ENCODE measurements at places on chromosomes 16 and 17.

- no peak for DNase-seq
Measured at GRCh38 chr16:8928467-8928957, 35.2 kb downstream of the USP7 start.

- no peak for DNase-seq
Measured at GRCh38 chr17:83116783-83117555, 37.6 kb downstream of the METRNL start.

DNA sequence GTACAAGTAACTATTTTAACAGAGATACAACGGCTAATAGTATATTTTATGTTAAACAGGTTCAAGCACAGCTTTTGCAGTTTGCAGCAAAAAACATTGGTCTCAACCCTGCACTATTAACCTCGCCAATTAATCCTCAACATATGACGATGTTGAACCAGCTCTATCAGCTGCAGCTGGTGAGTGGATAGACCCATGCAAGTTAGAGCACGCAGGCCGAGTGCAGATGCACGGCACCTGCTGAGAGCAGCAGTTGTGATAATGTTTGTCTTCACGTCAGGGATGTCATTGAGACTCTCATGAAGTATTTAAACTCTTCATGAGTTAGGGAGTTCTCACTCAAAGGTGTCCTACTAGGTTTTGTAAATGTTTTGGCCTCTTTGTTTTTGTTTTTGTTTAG is 45.6 kb downstream of the TMC6 start:
- DNase-seq, result peak; percentile 12

DNA sequence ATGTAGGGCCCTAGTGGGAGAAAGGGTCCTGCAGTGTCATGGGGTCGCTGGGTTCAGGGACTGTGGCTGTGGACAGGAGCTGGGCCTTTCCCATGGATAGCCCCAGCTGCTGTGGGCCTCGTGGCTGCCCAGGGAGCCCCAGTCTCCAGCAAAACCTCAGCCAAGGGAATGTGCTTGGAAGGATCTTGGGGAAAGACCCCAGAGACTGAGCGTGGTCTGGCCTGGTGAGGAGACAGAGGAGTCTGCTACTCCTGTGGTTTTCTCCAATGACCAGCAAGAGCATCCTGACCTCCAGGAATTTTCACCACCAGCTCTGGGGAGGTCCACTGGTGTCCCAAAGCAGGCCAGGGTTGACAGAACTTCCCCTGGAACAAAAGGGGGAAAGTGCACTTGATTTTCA is 42.3 kb downstream of the RNF112 start:
- no peak for DNase-seq

DNA sequence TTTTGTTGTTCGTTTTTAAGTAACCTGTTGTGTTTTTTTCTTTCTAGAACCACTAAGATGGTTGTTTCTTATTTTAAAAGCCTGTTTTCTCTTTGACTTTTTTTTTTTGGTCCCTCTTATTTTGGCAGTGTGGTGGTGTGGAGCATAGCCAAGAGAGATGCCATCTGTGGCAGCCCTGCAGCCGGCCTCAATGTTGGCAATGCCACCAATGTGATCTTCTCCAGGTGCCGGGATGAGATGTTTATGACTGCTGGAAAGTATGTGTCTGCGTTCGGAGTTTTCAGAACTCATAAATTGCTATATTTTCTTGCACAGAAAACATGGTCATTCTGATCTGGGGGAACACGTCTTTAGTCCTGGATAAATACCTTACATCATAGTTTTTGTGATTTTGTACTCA is 17.6 kb downstream of the CFAP52 start:
- no peak for DNase-seq

DNA sequence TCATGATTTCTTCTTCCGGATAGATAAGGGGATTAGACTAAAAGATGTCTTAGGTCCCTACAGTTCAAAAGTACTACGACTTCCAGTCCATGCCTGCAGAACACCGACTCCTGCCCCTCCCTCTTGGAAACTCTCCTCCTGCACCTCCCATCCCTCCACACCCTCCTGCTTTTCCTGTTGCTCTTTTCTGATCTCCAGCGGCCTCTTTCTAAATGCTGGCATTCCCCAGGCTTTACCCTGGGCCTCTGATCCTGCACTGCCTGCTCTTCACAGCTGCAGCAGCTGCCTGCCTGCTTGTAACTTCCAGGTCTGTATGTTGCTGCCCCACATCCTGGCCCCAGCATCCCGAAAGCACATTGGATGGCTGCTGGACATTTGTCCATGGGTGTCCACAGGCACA is 154.2 kb downstream of the KCNJ12 start:
- no peak for DNase-seq

DNA sequence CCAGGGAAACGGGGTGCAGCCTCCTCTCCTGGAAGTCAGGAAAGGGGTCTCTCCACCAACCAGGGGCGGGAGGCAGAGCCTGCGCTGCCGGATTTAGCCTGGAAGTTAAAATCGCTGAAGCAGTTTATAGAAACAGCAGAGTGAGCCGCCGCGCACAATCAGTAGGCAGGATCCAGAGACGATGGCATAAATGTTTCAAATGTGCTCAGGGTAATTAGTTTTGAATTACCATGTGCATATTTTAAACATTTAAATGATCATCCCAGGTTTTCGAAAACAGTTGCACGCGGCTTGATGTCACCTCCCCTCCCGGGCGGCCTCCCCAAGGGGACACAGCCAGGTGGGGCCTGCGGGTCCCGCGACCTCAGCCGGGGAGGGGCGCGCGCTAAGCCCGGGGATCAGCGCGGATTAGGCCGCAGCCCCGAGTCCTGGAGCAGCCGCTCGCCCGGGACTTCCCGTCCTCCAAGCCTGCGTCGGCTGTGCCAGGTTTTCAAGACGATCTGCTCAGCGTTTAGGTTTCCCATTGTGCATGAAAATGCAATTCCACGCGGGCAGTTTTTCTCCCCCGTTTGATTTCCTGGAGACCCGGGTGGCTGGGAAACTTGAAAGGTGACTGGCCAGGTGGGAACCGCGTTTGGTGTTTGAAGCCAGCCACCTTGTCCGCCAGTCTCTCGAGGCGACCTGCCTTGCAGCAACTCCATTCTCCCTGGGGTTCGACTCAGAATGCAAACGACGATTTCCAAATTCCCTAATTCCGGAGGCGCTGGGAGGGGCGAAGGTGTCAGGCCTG is 78.3 kb downstream of the RPA1 start:
- no peak for DNase-seq

- no peak for DNase-seq
Measured at GRCh38 chr16:1123525-1124230, 27.6 kb upstream of the C1QTNF8 start.

- no peak for DNase-seq
Measured at GRCh38 chr16:57137566-57138273, 45.3 kb downstream of the CPNE2 start.

GRCh38 chr16:80968386-80969113 is 38.1 kb downstream of the CMC2 start:
- no peak for DNase-seq

GRCh38 chr16:24753437-24753836 is 24.0 kb downstream of the TNRC6A start:
- DNase-seq, result no peak

DNA sequence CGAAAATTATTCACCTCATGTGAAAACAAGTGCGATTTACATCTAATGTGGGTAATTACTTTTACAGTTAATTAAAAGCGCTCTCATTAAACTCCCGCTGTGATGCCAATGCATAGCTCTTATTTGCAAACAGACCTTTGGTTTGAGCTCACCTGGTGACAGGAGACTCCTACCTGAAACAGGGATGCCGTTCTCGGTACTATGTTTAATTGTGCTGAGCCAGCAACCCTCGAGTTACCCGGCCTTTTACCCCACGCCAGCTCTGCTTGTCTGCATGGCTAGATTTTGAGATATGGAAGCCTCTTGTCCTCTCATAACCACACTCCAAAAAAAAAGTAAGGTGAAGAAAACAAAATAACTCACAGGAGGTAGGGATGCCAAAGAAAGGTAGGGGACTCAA is 690.4 kb upstream of the RBFOX1 start:
- DNase-seq, result no peak

DNA sequence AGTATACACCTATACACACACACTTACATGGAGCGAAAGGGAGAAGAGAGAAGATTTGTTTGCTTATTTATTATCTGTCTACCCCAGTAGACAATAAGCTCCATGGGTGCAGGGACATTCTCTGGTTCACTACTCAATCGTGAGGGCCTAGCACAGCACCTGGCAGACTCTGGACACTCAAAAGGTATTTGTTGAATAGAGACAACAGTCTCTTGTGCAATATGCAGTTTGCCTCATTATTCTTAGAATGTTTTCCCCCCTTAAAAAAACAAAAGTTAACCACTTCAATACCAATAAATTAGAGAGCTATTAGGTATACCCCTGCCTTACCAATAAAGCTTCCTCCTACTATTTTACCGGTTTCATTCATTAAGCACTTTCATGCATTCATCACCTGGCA is 2.0 kb downstream of the AKAP10 start:
- no peak for DNase-seq

DNA sequence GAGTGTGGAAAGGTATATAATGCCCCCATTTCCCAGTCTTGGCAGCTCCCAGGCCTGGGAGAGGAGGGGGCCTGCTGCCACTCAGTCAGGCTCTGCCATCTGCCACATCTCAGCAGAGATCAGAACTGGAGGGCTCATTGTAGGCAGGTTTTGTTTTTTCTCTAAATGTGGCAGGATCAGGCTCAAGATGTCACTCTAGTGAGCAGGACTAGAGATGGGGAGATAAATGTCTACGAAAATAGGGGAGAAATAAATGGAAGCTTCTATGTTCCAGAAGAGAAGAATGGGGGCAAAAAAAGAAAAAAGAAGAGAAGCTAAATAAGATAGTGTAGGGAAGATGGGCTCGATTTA is 13.9 kb downstream of the NXPH3 start:
- DNase-seq, result no peak

DNA sequence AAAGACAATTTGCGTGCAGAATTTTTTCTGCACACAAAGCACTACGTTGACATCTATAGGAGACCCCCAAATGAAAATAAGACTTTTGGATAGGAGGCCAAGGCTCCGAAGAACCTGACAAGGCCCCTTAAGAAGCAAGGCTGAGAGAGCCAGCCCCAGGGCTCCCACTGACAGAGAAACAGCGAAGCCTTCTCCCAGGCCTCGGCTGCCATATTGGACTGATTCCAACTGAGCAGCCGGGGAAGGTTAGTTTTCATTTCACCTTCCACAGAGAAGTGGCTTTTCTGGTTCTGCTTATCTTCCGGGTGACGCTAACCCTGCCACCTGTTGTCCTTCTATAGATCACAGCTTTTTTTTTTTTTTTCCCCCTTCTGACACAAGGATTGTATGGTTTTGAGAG is 356.7 kb downstream of the SOX9 start:
- no peak for DNase-seq

DNA sequence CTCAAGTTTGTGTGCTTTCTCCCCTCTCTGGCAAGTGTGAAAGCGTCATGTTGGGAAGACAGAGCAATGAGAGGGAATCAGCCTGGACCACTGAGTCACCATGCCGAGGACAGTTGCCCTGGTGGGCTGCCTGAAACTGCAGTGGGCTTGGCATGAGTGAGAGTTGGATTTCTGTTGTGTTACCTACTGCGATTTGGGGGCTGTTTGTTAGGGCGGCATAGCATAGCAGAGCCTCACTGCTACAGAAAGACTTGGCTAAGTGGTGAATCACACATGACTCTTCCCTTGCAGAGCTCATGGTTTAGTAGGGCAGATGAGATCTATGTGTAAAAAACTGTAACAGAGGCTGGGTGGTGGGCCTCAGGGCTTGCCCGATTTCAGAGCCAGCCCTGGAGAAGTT is 324.6 kb downstream of the C16orf95 start:
- no peak for DNase-seq

GRCh38 chr17:54172985-54173316 is 350.2 kb downstream of the KIF2B start:
- no peak for DNase-seq

DNA sequence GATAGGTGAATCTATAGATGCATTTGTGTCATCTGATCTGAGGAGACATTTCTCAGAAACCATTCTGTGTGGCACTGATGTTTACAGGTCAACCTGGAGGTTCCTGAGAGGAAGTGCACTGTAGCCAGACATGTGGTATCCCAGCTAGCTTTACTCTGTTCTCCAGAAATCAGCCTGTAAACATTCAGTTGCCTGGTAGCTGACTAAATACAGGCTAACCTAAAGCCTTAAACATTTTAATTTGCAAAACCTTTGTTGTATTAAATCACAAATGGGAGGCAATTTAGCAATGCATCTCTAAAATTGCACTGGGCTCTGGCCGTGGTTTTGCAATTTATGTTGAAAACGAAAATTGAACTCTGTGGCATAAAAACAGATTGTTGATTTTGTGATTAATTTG is 207.6 kb downstream of the FTO start:
- no peak for DNase-seq

GRCh38 chr16:85788819-85789218 is 10.5 kb downstream of the EMC8 start:
- no peak for DNase-seq

GRCh38 chr16:3021449-3022207 is 1.5 kb downstream of the TNFRSF12A start:
- DNase-seq, result no peak

- DNase-seq, result no peak
Measured at GRCh38 chr17:74831444-74832146, 28.1 kb downstream of the GRIN2C start.

- DNase-seq, result no peak
Measured at GRCh38 chr17:73973586-73974409, 229.7 kb upstream of the RPL38 start.

- no peak for DNase-seq
Measured at GRCh38 chr16:81582655-81583441, 138.2 kb downstream of the CMIP start.

DNA sequence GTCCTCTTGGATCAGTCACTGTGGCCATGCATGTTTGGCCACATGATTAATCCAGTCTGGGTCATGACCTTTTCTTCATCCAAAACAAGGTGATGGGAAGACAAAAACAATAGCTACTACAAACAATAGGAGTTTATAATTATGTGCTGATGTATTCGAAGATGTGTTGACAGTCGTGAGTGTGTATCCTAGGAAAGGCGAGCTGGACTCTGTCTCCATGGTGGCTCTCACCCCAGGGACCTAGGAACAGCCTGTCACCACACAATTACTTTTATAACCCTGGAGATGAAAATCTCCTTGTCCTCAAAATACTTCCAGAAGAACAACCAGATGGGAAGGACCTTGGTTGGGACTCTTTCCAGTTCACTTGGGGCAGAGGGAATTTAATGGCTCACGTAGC is 9.8 kb upstream of the PLK1 start:
- DNase-seq, result no peak

DNA sequence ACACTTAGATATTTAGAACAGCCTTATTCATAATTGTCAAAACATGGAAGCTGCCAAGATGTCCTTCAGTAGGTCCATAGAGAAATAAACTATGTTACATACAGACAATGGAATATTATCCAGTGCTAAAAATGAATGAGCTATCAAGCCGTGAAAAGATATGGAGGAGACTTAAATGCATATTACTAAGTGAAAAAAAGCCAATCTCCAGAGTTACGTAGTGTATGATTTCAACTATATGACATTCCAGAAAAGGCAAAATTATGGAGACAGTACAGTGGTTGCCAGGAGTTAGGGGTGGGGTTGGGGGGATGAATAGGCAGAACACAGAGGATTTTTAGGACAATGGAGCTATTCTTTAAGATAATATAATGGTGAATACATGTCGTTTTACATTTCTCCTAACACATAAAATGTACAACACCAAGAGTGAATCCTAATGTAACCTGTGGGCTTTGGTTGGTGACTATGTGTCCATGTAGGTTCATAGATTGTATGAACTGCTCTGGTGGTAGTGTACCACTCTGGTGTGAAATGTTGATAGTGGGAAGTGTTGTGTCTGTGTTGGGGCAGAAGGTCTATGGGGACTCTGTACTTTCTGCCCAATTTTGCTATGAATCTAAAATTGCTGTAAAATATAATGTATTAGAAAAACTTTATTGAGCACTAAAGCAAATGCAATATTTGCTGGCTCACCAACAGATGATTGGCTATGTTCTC is 122.6 kb downstream of the USP22 start:
- DNase-seq, result no peak

- no peak for DNase-seq
Measured at GRCh38 chr16:19601083-19601976, 45.8 kb downstream of the VPS35L start.
